Activated gamma-delta T cell treated with anti-CD3 and anti-CD28 coated beads, Interleukin-2, amount 50 U/mL, for 16 hours (primary cell): ENCODE measurements at places on chromosomes 2 and 18.

DNA sequence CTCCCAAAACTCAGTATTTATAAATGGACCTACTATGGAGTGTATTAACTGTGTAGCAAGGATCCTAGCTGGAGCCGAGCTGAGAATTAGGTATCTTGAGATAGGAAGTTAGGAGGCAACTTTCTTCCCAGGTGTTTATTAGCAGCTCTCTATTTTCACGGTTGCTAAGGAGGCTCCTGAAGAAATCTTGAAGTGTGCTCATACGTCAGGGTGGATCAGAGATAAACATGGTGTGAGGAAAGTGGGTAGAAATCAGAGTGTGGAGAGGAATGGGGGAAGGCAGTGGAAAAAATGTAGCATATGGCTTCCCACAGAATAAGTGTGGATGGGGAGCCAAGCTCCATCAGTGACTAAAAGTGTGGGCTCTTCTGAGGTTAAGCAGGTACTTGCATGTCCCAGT lies 104.3 kb downstream of the ABCA12 start:
- no peak for DNase-seq

DNA sequence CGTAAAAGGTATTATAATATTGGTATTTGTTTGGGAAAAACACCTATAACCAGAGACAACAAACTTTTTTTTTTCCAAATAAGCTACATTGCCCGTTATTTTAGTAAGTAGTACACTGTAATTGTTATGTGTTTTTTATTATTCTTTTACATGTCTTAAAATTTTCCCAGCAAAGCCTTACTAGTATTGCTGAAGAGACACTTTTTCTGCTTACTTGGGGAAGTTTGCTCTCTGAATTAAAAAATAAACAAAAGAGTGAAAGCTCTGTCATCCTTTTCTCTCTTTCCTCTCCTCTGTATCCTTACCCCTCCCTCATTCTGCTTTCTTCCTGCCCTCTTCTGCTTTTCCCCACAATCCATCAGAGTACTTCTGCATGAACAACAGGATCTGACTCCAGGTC lies 25.6 kb upstream of the LDLRAD4 start:
- no peak for DNase-seq

DNA sequence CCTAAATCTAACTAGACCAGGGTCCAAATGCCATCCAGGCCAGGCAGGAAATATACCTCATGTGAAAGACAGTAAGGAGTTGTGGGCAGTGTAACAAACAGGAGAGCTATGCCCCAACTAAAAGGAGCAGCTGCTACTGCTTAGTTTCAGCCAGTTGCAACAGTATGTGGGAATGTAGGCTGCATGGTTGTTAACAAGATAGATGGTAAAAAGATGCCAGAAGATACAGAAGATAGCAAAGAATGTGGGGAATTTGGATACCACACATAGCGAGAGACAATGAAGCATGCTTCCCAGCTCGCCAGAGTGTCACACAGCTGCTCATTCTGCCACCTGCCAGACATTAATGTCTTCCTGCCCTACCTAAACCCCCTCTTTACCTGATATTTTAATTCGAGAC lies 39.4 kb upstream of the CYBRD1 start:
- no peak for DNase-seq

DNA sequence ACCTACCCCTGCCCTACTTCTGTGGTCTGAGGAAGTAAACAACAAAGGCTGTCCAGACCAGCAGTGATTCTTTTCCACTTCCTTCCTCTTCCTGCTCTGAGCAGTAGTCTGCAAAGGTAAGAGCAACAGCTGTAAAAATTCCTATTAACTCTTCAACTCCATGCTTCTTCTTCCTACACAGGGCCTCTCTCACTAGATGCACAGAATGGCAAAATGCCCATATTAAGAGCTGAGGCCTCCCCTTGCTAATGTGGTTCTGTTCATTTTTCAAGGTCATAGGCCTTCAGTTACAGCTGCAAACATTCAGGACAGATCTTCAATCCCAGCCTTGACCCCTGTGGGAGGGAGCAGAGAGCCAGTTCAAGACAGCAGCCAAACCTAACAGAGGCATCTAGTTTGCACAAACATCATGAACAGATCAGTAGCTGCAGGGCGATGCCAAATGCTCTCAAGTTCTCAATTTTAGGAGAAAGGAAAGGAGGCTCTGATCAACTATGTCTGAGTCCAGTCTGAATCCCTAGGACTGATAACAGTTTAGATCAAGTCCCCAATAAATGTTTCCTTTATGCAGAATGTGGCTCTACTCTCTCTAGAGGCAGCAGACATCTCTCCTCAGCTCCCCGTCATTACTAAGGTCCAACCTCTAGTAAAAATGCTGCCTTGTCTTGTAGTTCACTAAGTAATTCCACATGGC lies 20.9 kb downstream of the SLC40A1 start:
- no peak for DNase-seq

DNA sequence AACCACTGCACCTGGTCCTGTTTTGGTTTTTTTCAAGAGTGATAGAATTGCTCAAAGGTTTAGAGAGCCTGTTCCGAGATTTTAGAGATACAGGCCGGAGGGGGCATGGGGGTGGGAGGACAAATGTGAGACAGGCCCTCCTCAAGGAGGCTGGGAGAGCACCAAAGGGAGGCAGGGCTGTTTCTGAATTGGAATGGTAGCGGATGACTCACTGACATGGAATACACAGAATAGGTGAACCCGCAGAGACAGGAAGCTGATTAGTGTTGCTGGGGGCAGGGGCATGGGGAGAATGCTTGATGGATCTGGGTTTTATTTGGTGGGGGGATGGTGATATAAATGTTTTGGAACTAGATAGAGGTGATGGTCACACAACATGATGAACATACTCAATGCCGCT lies 111.0 kb upstream of the MGAT5 start:
- no peak for DNase-seq
